Stimulated activated naive CD8-positive, alpha-beta T cell treated with anti-CD3 and anti-CD28 coated beads, Interleukin-15, Interleukin-2, amounts not matched to agents 100 U/mL and 50 U/mL, for 24 hours (primary cell): ENCODE measurements at places on chromosomes 5 and 9.

GRCh38 chr9:94827584-94828304, 101.2 kb downstream of the AOPEP start:
- no peak for DNase-seq

GRCh38 chr5:78046006-78046405, 248.5 kb downstream of the AP3B1 start:
- no peak for DNase-seq

DNA sequence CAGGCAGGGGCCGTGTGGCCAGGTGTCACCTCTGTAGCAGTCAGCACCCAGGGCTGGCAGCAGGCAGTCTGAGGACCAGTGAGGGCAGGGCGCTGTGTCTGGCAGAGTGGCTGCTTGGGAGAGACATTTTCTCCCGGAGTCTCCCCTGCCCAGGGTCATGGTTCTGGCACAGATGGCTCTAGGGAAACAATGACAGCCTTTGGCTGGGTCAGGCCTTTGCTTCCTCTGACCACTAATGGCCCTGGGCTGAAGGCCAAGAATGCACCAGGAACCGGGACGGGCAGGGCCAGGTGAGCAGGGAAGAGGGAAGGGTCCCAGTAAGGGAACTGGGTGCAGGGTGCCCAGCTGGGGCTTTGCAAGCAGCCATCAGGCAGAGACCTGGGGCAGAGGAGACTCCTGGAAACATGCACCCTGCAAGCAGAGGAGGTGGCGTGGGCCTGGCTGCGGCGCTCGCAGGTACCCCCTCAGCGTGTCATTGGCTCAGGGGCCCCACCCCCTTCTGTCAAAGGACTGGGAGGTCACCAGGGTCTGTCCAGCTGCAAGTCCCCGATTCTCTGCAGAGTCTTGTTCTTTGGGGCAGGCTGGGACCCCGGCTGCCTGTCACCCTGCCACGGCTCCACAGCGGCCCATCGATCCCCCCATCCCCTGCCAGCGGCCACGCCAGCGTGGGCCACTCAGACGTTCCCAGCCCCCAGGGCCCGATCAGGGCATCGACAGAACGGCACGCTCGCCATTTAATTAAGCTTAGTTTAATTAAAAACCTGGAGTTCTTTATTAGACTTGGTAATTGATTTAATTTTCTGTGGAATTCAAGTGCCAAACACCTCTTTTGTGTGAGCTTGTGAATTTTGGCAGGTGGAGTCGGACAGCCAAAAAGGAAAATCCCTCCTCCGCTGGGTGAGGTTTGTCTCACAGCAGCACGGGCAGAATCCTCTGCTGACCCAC, 18.9 kb upstream of the TMEM250 start:
- DNase-seq, result no peak

- no peak for DNase-seq
These were observed 335.0 kb upstream of the TUSC1 start for GRCh38 chr9:26013199-26013598.

DNA sequence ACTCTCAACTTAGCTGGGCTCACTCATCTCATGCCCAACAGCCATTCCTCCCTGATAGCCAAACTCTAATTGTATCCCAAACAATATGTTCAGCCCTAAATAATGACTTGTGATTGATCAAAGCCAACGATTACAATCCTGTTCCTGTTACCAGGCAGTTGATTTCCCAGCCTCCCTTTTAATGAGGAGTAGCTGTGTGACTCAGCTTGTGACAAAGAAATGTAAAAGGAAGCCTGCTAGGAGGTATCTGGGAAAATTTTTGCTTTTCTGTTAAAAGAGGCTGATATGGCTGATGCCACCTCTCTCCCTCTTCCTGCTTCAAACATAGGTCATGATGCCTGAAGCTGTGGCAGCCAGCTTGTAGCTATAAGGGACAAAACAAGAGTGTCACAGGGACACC, 19.6 kb upstream of the ENC1 start:
- DNase-seq, result no peak

GRCh38 chr5:134561871-134562296, 36.4 kb downstream of the JADE2 start:
- DNase-seq, result no peak

DNA sequence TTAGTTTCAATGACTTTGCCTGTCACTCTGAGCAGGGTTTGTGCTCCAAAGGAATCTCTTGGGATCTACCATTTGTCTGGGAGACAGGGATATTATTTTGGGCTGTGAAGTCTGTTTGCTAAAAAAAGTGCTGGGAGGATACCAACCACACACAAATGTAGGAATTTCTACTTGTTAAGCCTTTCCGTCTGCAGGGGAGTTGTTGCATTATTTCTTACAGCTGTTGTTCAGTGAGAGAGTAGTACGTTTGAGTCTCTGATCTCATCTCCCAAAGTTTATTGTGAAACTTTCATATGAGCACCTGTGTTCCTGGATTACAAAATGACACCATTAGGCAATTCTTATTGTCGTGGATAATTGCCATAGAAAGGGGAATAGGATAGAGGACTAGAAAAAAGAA, 78.3 kb upstream of the SEMA6A start:
- DNase-seq, result no peak

- DNase-seq, result no peak
These were observed 77.1 kb downstream of the HOMER1 start for GRCh38 chr5:79436821-79437220.

DNA sequence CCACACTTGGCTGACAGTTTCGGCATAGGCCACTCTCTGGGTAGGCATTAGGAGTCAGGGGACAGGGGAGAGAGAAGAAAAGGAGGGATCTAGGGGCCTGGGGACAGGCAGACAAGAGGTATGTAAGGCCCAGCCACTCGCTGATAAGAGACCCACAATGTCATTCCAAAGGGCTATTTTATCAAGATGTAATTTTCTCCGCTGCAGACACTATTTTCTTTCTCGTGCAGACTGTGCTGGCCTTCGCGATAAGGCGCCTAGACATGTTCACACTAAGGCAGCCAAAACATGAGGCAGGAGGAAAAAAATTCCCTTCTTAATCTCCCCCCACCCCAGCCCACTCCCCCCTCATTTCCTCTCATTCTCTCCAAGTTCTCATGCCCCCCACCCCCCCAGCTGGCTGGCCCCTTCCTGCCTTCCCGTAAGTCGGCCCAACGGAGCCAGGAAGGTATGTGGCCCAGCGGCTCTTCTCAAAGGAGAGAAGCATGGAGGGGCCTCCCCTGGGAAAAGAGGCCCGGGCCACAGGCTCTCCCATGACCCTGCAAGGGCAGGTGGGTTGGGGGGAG, 44.9 kb upstream of the SYNPO start:
- DNase-seq, result no peak

- DNase-seq, result peak; percentile 77
These were observed 69.1 kb downstream of the ARRDC3 start for GRCh38 chr5:91313757-91314673.

DNA sequence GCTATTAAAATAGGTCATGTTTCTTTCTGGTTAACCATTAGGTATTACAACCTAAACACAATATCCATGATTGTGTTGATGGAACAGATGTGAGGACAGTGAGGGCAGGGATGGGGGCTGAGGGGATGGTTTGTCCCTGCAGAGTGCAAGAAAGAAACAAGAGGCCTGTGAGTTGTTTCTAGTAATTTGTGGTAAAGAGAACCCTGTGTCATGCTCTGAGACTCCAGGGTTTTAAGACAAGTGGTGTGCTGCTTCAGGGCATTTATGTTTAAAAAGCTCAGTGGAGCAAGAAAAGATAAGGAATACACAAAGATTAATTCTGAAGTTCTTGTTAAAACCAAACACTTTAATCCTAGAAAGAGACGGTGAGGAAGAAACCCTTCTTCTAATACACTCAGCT, 656.5 kb downstream of the TLE1 start:
- DNase-seq, result no peak

GRCh38 chr5:96527768-96528661, 95.0 kb upstream of the PCSK1 start:
- DNase-seq, result no peak

DNA sequence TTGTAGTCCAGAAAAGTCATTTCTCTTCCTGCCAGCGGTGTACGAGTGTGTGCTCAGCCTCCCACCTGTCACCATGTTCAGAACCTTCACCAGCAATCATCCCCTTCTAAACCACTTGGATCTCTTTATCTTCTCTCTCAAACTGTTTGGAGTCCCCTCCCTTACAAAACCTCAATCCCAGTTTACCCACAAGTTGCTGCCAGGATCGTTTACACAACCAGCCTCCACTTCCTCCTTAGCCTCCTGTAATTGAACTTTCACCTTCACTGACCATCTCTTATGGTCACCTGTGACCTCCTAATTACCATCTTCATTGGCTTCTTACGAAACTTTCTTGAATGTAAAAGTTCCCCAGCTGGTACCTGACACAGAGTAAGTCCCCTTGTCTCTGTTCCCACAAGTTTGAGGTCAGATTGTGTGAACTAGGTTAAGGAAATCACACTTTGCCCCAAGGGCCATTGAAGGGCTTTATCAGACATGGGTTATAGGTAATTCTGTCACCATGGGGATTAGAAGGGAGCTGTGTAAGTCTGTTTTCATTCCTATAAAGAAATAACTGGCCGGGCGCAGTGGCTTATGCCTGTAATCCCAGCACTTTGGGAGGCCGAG, 20.0 kb downstream of the RNF44 start:
- no peak for DNase-seq

GRCh38 chr9:130177898-130178805, 5.9 kb downstream of the NCS1 start:
- no peak for DNase-seq

DNA sequence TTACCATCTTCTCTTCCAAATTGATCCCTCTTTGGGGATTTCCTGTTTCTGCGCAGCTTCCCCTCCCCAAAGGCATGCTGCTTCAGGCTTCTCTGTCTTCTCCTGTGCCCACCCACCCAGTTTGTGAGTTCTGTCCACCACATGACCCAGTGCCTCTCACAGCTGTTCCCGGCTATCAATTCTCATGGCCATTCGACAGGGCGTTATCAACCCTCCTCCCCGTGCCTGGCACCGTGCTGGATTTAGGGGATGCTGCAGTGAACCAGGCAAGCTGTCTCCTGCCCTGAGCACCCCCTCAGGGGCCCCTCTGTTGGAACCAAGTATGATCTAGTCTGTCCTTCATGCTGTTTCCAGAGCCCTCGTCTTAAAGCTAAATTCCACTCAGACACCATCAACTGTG, 38.7 kb downstream of the COL23A1 start:
- no peak for DNase-seq

- no peak for DNase-seq
These were observed 976 bp downstream of the RXFP3 start for GRCh38 chr5:33937017-33937706.

GRCh38 chr5:176497852-176498251, 39.4 kb downstream of the RNF44 start:
- no peak for DNase-seq

GRCh38 chr9:94603259-94604160, 9.9 kb upstream of the FBP2 start:
- peak; percentile 85 for DNase-seq

DNA sequence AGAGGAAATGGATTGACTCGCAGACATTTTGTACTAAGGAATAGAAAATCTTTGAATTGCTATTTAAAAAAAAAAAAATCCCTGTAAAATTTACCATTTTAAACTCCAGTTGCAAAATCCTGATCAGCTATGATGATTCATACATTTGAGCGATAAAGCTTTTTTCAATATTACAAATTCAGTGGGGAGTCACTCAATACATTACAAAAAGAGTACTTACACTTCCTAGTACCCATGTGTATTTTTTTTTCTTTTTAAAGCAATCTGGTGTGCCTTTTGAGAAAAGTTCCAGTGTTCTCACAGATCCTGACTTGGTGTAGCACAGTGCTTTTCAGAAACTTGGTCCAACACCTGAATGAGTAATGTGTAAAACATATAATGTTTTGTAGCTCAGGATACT, 54.3 kb downstream of the PIK3R1 start:
- DNase-seq, result no peak

DNA sequence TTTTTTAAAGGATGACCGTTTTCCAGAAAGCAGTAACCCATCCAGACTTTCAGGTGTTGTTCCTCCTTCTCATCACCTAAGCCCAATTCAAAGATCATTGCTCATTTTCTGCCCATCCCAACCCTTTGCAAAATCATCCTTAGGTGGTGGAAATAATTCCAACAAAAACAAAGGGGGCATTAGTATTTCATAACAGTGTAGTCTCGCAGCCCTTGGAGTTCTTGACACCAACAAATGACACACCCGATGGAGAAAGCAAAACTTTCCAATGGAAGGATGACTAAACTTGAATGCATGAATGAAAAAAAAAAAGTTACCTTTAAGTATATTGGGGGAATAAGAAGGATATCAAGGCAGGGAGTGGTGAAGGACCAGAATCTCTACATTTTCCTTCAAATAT, 117.0 kb downstream of the PAPPA start:
- DNase-seq, result no peak

- no peak for DNase-seq
These were observed 41.9 kb downstream of the LURAP1L start for GRCh38 chr9:12816656-12817101.

DNA sequence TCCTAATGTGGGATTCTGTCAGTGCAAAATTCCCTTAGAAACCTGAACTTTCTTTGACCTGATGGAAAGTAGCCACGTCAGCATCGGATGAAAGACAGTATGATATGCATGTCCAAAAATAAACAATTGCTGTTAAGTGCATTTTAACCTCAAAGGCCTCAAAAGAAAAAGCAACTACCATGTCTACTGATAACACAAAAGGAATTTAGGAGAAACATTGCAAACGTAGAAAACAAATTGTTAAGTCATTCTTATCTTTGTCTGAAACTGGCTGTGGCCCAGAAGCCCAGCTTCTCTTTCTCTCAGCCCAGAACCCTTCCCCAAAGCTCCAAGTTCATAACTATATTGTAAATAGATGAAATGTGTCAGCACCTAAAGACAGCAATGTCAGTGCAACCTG, 11.1 kb upstream of the LHFPL2 start:
- DNase-seq, result no peak

- no peak for DNase-seq
These were observed 84.6 kb downstream of the DAB2IP start for GRCh38 chr9:121735793-121736770.

DNA sequence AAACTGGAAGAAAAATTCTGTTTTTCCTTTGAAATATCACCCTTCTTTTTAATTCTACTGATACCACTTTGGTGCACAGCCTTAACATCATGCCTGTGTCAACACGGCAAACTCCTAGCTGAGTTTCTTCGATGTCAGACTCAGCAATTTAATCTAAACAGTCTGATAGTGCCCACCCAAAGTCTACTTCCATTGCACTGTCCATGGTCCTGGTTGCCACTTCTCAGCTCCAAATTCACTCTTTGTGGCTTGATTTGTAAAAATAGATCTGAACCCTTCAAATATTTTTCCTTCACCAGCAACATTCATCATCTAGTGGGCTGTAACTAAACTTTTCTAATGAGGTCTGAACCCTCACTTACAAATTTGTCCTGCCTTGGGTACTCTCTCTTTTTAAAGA, 107.8 kb downstream of the NUDT12 start:
- no peak for DNase-seq

GRCh38 chr9:87390361-87390760, 107.3 kb upstream of the DAPK1 start:
- DNase-seq, result no peak
